KBM-7 (cell line): ENCODE measurements at places on chromosomes 5 and 9.

DNA sequence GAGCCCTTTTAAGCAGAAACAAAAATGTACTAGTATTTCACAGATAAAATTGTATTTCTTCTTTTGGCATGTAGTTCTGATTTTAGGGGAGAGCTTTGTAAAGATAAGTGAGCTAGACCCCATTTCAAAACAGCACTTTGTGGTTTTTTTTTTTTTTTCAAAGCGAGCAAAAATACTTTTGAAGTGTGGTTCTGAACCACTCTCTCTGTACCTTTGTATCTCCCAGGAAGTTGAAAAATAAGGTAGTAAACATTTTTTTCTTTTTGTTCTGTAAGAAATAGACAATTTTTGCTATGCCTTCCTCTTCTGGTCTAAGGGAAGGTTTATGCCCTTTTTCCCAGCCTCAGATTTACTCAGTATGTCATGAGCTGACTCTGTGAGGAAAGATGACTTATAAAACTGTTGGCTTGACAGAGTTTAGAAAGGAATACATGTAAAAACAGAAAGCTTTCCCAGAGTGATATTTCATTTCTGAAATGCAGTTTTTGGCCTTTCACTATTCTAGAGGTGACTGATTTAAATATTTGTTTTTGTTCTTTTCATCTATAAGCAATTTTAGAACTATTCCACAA, 12.5 kb downstream of the ERCC6L2 start:
- no peak for DNase-seq

DNA sequence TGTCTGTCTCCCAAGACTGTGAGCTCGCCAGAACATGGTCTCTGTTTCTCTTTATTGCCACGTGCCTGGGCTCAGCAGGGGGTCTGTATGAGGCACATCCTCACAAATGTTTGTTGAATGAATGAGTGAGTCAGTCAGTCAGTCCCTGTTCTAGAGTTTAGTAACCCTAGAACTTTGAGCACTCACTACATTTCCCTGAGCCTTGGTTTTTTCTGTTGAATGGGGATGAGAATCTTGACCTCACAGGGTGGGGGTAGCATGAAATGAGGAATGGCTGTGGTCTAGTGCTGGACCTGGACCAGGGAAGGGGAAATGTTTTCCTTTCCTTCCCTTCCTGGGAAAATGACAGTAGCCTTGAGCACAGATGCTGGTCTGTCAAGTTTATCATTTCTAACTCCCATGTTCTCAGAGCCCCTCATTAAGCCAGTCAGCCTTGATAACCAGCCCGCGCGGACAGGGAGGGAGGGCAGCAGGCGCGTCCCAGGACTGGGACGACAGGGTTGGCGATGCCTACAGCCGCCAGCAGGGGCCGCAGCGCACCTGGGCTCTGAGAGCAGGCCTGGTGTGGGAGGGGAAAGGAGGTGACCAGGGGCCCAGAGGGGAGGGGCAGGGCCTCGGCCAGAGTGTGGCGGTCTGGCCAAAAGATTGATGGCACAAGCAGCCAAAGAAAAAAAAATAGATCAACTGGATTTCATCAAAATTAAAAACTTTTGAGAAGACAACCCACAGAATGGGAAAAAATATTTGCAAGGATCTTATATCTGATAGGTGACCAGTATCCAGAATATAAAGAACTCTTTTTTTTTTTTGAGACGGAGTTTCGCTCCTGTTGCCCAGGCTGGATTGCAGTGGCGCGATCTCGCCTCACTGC, 24.1 kb upstream of the WNK2 start:
- peak; percentile 80 for DNase-seq

GRCh38 chr9:123778232-123778902, 151.6 kb downstream of the DENND1A start:
- no peak for DNase-seq

- no peak for DNase-seq
Observed at GRCh38 chr5:31786090-31786631, 147.2 kb downstream of the PDZD2 start.

- no peak for DNase-seq
Observed at GRCh38 chr9:2466703-2467102, 154.9 kb upstream of the VLDLR start.
